Testis (tissue), 5 donors: ENCODE measurements at places on chromosomes 2 and 18.

- no peak for DNase-seq
These were observed 232.7 kb downstream of the METTL4 start for GRCh38 chr18:2338601-2339000.

- DNase-seq = no peak
These were observed 12.8 kb upstream of the NEU4 start for GRCh38 chr2:241796209-241796608.

DNA sequence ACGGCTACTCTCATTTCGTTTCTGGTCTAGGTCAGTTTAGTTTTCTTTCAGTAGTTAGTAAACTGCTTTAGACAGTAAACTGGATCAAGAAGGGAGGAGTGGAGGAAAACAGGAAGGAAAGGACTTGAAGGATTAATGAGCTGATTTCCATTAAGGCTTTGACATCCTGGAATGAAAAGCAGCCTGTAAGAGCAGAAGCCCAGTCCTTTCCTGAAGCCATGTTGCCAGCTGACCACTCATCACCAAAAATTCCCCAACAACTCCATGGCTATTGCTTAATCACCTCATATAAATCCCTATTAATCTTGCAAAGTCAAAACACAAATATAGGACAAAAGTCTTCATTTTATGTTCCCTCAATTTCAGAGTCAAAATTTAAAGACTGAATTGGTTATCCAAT, 113.7 kb upstream of the ZFP36L2 start:
- DNase-seq = no peak

DNA sequence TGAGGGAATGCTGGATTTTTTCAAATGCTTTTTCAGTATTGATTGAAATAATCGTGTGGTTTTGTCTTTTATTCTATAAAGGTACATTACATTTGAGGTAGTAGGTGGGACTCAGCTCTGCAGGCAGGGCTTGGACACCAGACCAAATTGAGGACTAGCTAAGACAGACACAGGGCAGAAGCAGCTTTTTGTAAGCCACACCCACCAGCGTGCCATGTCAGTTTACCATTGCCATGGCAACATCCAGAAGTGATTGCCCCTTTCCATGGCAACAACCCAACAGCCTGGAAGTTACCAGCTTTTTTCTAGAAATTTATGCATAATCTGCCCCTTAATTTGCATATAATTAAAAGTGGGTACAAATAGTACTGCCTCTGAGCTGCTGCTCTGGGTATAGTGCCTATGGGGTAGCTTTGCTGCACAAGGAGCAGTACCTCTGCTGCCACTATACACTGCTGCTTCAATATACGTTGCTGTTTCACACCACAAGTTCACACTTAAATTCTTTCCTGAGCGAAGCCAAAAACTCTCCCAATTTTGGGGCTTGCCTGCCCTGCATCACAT, 23.6 kb upstream of the VWA3B start:
- no peak for DNase-seq

GRCh38 chr2:157874997-157875640, 1.0 kb downstream of the ACVR1 start:
- peak; percentile 54 for DNase-seq

GRCh38 chr2:237425320-237425719, 11.4 kb upstream of the COL6A3 start:
- DNase-seq = no peak

DNA sequence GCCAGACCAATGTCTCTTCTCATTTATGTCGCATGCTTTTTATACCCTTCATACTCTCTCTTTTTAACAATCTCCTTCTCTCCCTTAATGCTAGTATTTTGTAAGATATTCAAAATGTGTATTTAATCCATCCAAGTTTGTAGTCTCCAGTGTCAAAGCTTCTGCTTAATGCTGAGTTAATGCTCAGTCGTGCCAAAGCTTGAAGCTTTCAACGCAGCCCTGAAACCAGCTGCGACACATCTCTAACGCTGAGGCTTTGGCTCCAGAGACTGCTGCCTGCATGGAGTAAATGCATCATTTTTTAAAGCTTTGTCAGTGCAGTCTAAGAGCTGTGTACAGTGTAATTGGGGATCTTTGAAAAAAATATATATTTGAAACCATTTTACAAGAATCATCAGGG, 2108.8 kb upstream of the PIK3C3 start:
- no peak for DNase-seq

DNA sequence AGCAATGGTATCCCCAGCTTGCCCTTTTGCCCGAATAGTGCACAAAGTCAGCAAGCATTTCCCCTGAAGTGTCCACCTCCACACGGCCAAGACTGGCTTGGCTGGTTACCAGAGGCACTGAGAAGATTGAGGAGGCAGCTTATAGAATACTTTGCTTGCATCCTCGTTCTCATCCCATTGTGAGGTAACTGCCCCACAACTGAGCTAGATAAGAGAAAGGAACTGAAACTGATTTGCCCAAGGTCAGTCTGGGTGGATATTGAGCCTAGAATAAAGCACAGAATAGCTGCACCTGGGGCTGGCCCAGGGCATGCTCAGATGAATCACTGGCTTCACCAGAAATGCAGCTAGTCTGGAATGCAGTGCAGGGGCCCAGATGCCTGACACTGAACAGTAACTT, 32.7 kb upstream of the MAP4K3 start:
- peak; percentile 26 for DNase-seq

- peak; percentile 38 for DNase-seq
These were observed 147.6 kb upstream of the CCDC68 start for GRCh38 chr18:55106906-55107305.

DNA sequence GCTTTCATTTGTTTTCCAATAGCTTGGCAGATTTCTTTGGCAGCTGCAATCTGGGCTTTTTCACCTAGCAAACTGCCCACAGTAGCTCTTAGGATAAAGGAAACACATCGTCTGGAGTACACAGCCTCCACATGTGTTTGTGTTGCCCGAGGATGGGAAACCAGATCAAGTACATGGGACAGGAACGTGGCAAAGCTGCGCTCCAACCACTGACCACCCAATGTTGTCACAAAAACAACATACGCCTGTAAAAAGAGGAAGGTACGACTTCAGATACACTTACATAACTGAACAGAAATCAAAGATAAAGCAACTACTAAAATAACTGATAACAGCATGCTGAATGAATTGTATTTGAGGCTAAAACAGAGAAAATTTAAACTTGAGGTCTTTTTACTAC, 15.5 kb downstream of the HEATR5B start:
- no peak for DNase-seq

DNA sequence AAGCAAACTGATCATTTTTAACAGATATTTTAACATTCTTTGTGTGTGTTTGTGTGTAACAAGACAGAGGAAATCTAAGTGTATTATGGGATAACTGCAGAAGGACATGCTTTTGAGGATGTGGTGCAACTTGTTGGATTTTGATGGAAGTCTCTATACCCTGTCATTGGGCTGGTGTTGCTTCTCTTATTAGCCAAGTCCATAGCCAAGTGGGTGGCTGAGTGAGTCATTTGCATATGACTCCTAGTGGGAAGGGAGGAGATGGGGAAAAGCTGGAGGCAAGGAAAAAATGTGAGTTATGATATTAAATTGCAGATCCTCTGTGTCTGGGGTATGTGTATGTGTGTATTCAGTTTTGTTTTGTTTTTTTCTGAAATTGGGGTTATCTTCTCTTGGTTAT, 879.9 kb downstream of the DCC start:
- DNase-seq = no peak

DNA sequence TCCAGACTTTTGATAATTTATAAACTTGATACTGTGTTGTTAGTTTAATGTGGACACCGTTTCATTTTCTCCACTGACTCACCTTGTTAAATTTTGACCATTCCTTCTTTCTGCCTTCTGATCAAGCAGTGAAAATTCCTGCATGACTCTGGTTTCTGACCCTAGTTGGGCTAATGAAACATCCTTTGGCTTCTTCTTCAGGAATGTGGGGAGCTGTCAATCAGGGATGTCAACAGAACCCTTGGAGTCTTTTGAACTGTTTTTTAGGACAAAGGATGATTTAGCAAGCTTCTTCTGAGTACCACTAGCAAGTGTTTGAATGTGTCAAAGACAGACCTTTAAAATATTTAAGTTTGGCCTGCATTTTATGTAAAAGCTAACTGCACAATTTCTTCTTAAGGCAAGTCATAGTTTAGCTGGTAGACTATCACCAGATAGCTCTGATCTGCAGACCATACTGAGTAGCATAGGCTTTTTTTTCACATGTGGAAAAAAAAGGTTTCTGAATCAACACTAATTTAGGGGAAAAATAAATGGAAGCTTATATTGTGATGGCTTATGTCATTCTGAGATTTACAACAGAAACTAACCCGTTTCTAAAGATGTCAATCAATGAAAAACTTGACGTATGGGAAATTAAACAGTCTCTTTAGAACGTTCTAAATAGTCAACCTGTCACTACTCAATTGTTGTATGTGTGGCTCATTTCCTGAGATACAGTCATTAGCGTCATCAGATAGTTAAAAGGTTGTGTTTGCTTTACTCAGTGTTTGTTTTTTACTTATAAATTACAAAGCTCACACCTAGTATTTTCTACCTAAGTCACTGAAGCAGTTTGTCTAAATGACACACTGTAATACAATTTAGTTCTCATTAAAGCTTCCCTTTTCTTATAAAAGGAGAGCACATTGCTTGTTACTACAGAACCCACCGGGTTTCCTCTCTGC, 311.4 kb downstream of the PTPRM start:
- DNase-seq = no peak

- no peak for DNase-seq
These were observed 160.7 kb upstream of the EPAS1 start for GRCh38 chr2:46136481-46136880.

- no peak for DNase-seq
These were observed 39.1 kb downstream of the CAPN13 start for GRCh38 chr2:30768036-30768686.
